ENCODE measurements at places on chromosomes 1 and 21.

DNA sequence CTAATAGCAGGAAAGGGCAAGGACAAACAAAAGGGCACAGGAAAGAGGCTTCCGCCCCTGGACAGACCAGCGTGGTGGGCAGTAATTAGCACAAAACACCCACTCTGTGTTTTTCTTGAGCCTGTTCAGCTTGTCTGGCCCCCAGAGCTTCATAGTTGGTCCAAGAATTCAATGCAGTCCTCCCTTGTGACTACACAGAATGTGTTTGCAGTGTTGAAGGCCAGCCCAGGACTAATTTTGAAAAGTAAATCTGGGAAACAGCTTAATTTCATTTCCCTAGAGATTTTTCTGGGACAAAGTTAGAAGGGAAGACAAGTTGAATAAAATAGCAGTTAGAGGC is 49.2 kb upstream of the LMO4 start:
- DNase-seq: no peak

- no peak for DNase-seq
Observed at GRCh38 chr1:47810964-47811682, 186.1 kb downstream of the TRABD2B start.

- no peak for DNase-seq
Observed at GRCh38 chr1:60223158-60223557, 149.6 kb upstream of the C1orf87 start.

- DNase-seq: no peak
Observed at GRCh38 chr1:209612646-209613399, 29.3 kb downstream of the CAMK1G start.

- no peak for DNase-seq
Observed at GRCh38 chr1:110102081-110102480, 10.2 kb upstream of the UBL4B start.

- DNase-seq: no peak
Observed at GRCh38 chr1:11706292-11706691, 14.8 kb downstream of the DRAXIN start.

- DNase-seq: no peak
Observed at GRCh38 chr1:169776440-169776839, 18.3 kb downstream of the METTL18 start.

GRCh38 chr1:1171546-1172340 is 1.9 kb upstream of the TTLL10 start:
- peak; percentile 16 for DNase-seq

DNA sequence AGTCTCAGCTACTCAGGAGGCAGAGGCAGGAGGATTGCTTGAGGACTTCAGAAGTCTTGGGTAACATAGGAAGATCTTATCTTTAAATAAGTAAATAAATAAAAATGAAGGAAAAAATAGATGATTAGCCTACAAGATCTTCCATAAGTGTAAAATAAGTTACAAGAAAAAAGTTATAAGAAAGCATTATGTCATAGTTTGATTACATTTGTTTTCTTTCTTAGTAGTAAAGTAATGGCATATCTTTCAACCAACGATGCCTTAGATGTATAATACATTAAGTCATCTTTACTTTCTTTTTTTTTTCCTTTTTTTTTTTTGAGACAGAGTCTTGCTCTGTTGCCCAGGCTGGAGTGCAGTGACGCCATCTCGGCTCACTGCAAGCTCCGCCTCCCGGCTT is 46.5 kb downstream of the SNRPE start:
- no peak for DNase-seq

- no peak for DNase-seq
Observed at GRCh38 chr1:87044840-87045239, 130.4 kb downstream of the HS2ST1 start.

DNA sequence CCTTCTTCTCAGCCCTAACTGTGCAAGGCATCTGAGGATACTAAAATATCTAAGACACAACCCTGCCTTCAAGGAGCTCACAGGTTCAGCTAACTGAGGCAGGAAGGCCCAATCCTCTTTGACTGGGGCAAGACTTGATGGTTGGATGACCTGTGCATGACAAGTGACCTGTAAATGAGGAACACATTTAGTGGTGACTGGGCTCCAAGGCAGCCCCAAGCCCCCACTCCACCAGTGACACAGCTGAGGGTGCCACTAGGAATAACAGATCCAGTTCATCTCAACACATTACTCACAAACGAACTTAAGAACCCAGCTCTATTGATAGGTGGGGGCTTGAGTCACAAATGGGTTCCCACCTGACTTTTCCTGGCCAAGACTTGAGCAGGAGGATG is 244.7 kb upstream of the IRF2BP2 start:
- no peak for DNase-seq

DNA sequence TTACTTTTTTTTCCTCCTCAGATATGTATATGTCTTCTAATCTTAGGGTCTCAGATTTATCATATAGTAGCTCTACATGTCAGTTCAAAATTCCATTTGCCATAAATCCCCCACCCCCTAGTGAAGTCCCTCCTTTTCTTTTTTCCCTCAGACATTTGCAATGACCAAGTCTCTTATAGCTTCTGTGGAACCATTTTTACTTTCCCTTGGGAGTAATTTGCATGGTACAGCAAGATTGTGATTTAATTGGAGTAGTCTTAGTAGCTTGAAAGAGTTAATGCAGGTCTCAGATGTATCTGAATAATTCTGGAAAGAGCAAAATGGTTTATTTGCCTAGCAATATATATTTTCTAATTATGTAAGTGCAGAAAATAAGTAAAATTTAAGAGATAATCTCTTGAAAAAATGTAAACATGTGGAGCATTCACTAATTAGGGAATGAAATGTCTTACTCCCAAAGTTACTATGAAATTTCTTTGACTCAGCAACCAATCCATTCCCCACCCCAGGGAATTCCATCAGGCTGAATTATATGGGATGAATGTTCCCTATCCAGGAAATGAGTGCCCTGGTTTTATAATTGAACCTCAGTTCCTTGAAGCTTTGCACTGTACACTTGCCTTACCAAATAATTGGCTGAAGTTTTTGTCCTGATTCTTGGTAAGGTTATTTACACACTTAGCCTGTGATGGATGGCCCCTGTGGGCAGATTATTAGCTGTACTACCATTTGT is 267.0 kb downstream of the DNM3 start:
- DNase-seq: no peak

- no peak for DNase-seq
Observed at GRCh38 chr1:165949335-165950130, 122.1 kb downstream of the UCK2 start.

DNA sequence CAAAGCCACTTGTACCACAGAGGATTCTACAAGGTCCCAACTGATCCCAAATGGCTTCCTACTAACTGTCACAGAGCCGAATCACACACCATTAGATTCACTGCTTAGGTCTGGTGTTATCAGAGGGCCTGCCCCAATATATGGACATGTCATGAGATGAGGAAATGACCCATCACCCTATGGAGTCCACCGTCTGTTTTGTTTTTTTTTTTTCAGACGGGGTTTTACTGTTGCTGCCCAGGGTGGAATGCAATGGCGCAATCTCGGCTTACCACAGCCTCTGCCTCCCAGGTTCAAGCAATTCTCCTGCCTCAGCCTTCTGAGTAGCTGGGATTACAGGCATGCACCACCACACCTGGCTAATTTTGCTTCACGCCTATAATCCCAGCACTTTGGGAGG is 83.8 kb upstream of the ETS2 start:
- no peak for DNase-seq

DNA sequence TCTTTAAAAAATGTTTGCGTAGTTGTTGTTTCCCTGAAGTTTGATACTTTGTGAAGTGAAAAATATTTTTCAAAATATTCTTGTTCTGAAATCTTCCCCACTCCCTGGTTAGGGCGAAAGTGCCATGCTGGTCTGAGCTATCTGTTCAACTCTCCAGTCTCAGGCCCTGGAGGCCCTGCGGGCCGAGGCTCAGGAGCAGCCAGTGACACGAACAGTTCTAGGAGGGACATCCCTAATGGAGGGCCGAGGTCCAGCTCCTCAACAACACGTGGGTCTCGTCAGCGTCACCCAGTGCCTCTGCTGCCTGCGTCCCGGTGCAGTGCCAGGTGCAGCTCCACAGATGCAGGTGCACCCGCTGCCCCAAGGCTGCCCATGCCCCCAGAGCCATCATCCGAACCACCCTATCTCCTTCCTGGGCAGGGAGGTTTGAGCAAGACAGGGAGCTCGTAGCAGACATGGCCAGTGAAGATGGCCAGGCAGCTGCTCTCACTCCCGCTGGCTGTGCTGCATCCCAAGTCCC is 69.7 kb upstream of the COL6A1 start:
- DNase-seq: no peak

DNA sequence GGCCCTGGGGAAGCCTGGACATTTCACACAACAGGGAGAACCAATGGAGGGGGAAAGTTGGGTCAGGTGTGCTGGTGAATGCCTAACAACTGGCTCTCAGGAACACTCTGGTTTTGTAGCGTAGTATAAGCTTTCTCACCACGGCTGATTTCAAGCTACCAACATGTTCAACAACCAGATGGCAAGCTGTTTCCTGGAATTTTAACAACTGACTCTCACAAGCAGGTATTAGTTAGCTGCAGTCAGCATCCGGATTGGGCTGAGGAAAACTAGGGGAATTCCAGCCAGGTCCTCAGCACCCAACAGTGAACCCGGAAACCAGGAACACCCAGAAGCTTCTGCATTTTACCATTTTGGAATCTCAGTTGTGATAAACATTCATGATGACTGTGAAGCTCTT is 162.3 kb upstream of the CAMK1G start:
- DNase-seq: no peak

- DNase-seq: no peak
Observed at GRCh38 chr1:161311595-161312181, 1.9 kb upstream of the MPZ start.

DNA sequence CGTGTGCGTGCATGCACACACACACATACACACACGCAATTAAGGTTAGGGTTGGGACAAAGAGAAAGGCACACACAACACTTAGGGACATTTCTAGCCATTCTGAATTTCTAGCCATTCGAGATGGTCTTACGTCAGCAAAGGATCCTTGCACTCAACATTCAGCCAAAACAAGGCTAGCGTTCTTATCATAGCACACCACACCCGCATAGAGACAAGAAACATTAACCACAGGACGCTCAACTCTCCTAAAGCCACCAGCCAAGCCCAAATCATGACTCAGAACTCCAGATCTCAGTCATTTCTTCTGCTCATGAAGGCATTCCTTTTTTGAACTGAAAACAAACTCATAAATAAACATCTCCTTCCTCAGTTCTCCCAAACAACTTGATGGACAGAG is 106.8 kb downstream of the LMO4 start:
- DNase-seq: no peak

DNA sequence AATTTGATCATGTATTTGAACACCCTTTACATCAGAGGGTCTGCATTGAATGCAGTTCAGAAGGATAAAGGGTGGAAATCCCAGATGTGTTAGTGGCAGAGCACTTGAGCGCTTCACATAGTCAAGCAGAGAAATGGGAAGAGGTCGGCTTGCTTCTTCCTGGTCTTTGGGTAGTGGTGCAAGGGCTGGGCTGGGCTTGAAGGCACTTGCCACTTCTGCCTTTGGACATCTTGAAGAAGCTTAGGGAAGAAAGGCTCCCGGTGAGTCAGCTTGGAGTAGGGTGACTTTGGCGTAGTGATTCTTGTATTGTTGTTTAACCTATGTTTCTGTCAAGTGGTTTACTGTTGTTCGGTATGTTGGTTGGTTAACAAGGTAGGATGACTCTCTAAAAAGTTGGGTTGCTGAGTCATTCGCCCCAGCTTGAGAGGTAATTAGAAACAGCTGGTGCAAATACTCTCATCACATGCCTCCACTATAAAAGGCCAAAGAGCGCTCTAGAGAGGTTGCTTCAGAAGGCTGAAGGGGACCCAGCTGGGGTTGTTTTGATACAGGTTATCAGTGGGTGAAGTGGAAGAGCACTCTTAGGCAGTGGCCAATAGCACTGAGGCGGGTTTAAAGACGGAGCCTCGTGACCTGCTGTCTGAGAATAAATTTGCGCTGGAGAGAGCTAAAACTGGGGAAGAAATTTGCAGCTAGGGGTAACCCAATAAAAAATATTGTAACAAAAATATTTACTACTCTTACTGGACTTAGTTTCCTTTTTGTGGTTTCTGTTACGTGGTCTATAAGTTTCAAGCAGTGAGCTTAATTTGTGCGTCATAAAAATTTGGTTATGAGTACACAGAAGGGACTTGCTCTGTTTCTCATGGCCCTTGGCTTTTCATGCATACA is 1.4 kb downstream of the BACH1 start:
- no peak for DNase-seq

- DNase-seq: no peak
Observed at GRCh38 chr1:38516560-38516959, 343.0 kb downstream of the RRAGC start.

DNA sequence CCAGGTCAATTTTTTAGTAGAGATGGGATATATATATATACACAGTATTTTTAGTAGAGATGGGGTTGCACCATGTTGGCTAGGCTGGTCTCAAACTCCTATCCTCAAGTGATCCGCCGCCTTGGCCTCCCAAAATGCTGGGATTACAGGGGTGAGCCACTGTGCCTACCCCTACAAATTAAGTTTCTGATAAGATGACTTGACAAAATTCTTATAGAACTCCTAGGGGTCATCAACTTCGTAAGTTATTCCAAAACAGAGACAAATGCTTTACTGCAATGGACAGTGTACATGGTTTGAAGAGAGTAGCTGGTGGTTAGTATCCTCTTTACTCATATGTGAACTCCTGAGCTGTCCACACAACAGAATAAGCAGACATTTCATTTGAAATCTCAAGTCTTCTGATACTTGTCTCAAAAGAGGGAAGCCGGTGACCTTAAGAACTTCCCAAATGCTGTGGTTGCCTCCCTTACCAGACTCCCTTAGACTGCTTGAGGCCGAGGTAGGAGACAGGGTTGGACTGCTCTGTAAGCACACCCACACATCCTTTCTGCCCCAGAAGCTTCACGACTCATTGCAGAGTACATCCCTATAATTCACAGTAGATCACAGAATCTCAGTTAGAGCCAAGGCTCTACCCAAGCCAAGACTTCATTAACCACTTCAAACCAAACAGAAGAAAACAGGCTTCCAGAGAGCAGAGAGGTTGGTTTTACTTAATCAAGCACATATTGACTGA is 244.1 kb upstream of the IRF2BP2 start:
- DNase-seq: no peak

- DNase-seq: no peak
Observed at GRCh38 chr1:80468356-80468755, 1332.4 kb upstream of the ADGRL2 start.

GRCh38 chr1:45152126-45152525 is 54.3 kb downstream of the ZSWIM5 start:
- no peak for DNase-seq

DNA sequence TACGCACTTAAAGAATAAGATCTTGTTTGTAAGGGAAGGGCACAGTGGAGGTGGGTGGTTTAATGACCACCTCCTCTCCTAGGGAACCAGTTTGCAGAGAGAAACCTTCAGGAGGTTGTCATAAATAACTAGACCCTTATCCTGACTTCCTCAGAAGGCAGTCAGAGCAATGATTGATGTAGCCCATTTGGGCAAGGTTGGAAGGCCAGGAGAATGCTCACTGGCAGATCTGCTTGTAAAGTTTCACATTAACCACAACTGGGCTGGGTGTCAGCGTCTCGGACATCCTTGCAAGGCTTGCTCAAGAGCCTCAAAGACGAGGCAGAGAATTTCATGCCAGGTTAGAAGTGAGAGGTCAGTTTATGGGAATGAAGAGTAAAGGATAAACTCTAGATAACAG is 87.6 kb upstream of the TRABD2B start:
- DNase-seq: no peak
